Camera-type eye (tissue), 1 donor: ENCODE measurements at places on chromosomes 16 and 17. TPM values are rescaled to one million over a fixed set of nuclear protein-coding genes. Genes with fewer than 3 reads are reported as not detected.

Gene TMEM238L
- not detected for total RNA-seq

Gene MYADML2
- total RNA-seq: 3.1 TPM

Gene KLHL10
- 0.16 TPM for total RNA-seq

Gene TP53TG3C
- not detected for total RNA-seq

Gene PPP1R27
- not detected for total RNA-seq

Gene NACA2
- total RNA-seq: not detected

Gene KRTAP2-1
- not detected for total RNA-seq

Gene CYBA
- 52.6 TPM for total RNA-seq

Gene KRTAP9-4
- not detected for total RNA-seq

Gene MYH8
- total RNA-seq: 63.4 TPM

Gene CES3
- 0.77 TPM for total RNA-seq

Gene C16orf92
- not detected for total RNA-seq

Gene VMO1
- 2.3 TPM for total RNA-seq

Gene SGCA
- 13.5 TPM for total RNA-seq

Gene ST6GALNAC1
- 2.0 TPM for total RNA-seq

Gene PPP1R1B
- total RNA-seq: 10.2 TPM

Gene PTRH2
- 19.7 TPM for total RNA-seq

Gene CACNG1
- total RNA-seq: 0.82 TPM

Gene BAIAP3
- total RNA-seq: 9.3 TPM

Gene OMG
- 3.0 TPM for total RNA-seq

Gene NPIPB8
- not detected for total RNA-seq

Gene KRTAP3-2
- not detected for total RNA-seq

Gene TM4SF5
- total RNA-seq: not detected

Gene CYTH1
- total RNA-seq: 86.8 TPM

Gene CNTD1
- not detected for total RNA-seq

Gene SEPTIN12
- total RNA-seq: not detected

Gene PERCC1
- 6.9 TPM for total RNA-seq

Gene MT1F
- total RNA-seq: 0.77 TPM

Gene HAPSTR1
- 111 TPM for total RNA-seq

Gene FOXO3B
- 21.5 TPM for total RNA-seq
